ENCODE measurements at places on chromosomes 1 and 21.

GRCh38 chr1:226123591-226124471, 61.3 kb downstream of the H3-3A start:
- DNase-seq = no peak

DNA sequence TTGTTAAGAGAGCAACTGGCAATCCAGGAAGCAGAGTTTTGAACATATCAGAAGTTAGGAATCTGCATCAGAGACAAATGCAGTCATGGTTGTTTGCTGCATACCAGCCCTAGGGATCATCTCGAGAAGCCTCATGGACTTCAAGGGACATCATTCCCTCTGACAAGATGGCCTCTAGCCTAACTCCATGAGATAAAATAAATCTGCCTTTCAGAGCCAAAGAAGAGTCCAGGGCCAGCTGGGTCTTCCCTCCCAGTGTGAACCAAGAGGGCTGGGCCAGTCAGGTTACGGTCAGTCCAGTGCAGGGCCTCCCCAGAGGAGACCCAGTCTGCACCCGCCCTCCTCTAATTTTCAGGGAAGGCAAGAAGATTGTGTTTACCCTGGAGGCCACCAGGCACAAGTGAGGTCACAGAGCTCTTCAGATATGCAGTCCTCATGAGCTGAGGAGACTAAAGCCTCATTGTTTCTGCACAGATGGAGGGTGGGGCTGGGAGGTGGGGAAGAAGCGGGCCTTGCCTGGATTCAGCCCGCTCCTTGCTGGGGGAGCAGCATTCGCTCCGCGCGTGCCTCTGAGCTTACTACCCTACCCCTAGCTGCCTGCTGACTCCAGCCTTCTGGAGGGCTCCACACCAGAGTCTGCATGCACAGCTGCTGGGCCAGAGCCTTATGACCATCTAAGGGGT, 52.8 kb downstream of the CAPN2 start:
- DNase-seq = no peak

GRCh38 chr1:198901266-198901665, 262.4 kb downstream of the PTPRC start:
- DNase-seq = no peak

DNA sequence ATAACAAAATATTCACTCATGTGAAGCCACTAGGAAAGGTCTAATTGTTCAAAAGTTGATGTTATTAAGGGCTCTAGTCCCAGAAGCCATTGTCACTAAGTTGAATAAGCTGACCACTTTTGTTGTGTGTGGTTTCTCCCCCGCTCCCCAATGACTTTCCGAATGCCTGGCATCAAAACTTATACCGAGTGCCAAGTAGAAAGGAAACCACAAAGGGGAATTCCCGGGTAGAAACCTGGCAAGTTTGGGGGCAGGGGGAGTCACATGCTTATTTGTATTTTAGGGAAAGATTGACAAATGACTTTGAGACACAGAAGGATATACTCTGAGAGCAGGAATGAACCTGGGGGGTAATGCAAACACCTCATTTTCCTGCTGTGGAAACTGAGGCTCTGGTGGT, 154.1 kb downstream of the TGFBR3 start:
- peak; percentile 51 for DNase-seq

DNA sequence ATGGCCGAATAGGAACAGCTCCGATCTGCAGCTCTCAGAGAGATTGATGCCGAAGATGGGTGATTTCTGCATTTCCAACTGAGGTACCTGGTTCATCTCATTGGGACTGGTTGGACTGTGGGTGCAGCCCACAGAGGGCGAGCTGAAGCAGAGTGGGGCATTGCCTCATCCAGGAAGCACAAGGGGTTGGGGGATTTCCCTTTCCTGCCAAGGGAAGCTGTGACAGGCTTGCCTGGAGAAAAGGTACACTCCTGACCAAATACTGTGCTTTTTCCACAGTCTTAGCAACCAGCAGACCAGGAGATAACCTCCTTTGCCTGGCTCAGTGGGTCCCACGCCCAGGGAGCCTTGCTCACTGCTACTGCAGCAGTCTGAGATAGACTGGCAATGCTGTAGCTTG, 66.9 kb downstream of the HSD3B1 start:
- no peak for DNase-seq

DNA sequence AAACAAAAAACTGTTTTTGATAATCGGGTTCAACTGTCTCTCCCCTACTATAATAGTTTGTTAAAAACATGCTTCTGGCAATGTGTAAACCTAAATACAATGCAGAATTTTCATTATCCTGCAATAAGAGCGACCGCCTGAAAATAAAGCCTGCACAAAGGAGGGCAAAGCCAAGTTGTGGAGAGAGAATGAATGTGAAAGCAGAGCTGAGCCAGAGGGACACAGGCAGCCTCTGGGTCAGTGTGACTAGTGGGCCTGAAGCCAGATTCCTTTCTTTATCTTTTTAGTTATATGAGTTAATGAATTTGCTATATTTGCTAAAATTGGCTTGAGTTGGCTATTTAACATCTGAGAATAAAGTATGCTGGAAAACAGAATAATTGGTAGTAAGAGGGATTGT, 615.2 kb downstream of the PLA2G4A start:
- DNase-seq = no peak

DNA sequence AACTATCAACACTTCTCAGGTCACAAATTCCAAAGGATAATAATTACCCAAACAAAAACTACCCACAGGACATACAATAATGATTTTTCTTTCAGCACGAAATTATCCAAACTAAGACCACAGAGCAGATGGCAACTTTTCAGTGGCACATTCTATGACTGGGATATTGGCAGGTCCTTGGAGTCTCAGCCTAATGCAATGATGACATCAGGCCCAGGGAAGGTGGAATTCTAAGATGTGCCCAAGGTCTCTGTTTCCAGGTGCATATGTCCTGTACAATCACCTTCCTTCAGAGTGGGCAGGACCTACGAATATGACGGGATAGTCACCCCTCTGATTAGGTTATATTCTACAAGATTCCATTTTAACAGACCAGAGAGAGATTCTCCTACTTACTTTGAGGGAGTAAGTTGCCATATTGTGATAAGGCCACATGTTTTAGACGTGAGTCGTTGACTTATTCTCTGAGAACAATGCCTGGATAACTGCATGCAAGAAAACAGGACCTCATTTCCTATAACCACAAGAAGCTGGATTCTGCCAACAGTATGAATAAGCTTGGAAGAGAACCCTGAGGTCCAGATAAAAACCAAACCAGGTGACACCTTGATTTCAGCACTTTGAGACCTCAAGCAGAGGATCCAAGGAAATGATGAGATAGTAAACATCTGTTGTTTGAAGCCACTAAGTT, 69.9 kb downstream of the ZC3H11B start:
- no peak for DNase-seq

GRCh38 chr1:185249563-185249962, 67.5 kb downstream of the IVNS1ABP start:
- DNase-seq = no peak

GRCh38 chr1:175865041-175865766, 121.8 kb upstream of the TNR start:
- no peak for DNase-seq

- no peak for DNase-seq
Observed at GRCh38 chr1:6419397-6419803, 319 bp downstream of the HES2 start.

DNA sequence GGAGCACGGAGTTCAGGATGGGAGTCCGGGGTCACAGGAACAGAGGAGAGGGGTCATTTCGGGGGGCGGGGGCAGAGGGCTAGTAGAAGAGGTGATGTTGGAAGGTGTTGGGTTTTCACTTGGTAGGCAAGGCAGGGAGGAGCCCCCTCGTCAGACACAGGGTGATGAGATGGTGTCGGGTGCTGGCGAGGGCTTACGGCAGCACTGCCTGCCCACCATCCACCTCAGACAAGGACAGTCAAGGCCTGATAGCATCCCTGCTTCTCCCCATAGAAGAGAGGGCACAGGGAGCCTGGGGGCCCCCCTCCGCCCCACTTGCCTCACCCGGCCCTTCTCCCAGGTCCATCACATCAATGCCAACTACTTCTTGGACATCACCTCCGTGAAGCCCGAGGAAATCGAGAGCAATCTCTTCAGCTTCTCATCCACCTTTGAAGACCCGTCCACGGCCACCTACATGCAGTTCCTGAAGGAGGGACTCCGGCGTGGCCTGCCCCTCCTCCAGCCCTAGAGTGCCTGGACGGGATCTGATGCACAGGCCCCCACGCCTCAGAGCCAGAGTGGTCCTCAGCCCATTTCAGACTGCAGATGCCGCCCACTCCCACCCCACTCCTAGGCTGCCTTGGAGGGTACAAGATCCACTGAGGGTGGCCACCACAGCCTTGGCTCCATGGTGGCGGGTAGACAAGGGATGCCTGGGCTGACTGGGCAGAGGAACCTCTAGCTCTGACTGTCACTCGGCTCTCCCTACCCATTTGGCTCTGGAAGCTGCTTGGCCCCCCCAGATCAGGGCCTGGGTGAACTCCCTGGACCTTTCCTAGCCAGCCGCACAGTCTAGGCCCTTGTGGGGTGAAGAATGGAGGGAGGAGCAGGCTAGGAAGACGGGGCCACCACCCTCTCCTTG, 4.3 kb upstream of the MTFR1L start:
- no peak for DNase-seq

DNA sequence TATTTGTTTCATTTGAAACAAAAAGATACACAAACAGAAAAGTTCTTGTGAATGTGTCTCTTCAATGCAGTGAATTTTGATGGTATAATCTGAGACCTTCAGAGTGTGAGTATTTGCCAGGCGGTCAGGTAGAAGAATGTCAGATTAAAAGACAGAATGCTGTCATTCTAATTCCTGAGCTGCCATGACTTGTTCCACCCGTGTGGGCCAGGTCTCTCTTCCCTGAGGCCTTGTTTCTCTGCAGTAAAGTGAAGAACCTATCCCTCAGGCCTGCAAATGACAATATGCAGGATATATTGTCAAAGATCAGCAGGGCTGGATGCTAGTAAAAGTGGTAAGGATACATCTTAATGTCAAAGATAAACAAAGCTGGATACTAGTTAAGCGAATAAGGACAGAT, 111.4 kb downstream of the ZP4 start:
- DNase-seq = no peak

GRCh38 chr1:156898161-156898566, 4.6 kb downstream of the PEAR1 start:
- no peak for DNase-seq

GRCh38 chr1:242747233-242747632, 222.7 kb upstream of the PLD5 start:
- DNase-seq = no peak

GRCh38 chr1:183023146-183023600, at the start of gene LAMC1:
Gene LAMC1, plus strand, starts transcription at chr1:183023420. Its CDS starts 297 bp downstream, at chr1:183023717.
- no peak for DNase-seq

DNA sequence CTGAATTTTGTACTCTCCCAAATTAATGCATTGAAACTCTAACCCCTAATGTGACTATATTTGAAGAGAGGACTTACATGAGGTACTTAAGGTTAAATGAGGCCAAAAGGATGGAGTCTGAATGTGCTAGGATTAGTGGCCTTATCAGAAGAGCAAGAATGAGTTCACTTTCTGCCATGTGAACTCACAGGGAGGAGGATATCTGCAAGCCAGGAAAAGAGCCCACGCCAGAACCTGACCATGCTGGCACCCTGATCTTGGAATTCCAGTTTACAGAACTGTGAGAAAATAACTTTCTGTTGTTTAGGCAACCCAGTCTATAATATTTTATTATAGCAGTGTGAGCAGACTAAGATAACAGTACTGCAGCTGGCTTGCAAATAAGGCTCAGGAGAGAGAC, 12.2 kb upstream of the FASLG start:
- no peak for DNase-seq

DNA sequence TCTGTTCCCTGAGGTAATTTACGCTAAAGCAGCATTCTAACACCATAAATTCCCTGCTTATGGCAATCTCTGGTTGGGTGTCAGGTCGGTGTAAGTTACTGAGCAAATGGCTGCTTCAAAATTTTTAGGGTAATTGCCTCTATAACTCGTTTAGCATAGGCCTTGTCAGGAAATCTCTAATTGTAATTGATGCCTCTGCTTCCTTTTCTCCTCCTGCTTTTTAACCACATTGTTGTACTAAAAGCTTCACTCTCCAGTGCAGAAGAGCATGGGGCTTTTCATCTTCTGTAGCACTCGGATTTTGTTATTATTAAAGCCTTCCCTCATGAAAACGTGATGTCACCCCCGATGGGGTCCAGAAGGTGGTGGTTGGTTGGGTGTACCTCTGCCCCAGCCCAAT, 141.6 kb upstream of the NBPF11 start:
- DNase-seq = no peak
